ENCODE measurements at places on chromosomes 13 and 19. TPM values are rescaled to one million over a fixed set of nuclear protein-coding genes. Genes with fewer than 3 reads are reported as not detected.

The LRRC8E gene
- total RNA-seq = 19.0 TPM

The GPC5 gene
- 2.1 TPM for total RNA-seq

The TMIGD2 gene
- not detected for total RNA-seq

The GPI gene
- total RNA-seq = 235 TPM

All from tracheal epithelial cell (primary cell).